Left kidney (tissue), 8 donors: ENCODE measurements at places on chromosomes 3 and 15. TPM values are rescaled to one million over a fixed set of nuclear protein-coding genes. Genes with fewer than 3 reads are reported as not detected.

Gene LSAMP
- polyA plus RNA-seq: 14.2 TPM

Gene NANOGP8
- 0.76 TPM for polyA plus RNA-seq

Gene CPLX3
- not detected for polyA plus RNA-seq

Gene DENND4A
- 21.8 TPM for polyA plus RNA-seq

Gene ZPLD1
- 0.60 TPM for polyA plus RNA-seq

Gene ITIH4
- polyA plus RNA-seq: 15.6 TPM

Gene MEX3B
- polyA plus RNA-seq: 11.1 TPM

Gene GYG1
- polyA plus RNA-seq: 30.4 TPM

Gene ZIC4
- not detected for polyA plus RNA-seq

Gene GABRR3
- 0.03 TPM for polyA plus RNA-seq

Gene KIF7
- 13.7 TPM for polyA plus RNA-seq
